Naive B cell (primary cell): ENCODE measurements at places on chromosomes 1 and 21. TPM values are rescaled to one million over a fixed set of nuclear protein-coding genes. Genes with fewer than 3 reads are reported as not detected.

DNA sequence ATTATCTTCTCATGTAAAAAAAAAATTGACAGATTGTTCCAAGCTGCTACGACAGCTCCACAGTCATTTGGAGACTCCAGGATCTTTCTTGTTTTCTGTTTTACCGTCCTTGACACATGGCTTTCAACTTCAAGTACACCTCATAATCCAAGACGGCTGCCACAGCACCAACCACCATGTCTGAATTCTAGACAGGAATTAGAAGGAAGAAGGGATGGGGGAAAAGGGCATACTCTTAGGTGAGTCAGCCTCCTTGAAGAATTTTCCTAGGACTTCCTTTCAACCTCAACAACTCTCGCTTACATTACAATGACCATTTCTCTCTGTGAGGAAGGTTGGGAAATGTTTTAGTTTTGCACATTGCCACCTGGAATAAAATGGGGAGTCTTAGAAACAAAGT lies 110.3 kb upstream of the TNR start:
- no peak for DNase-seq

The CPT2 gene
- 30.3 TPM for polyA plus RNA-seq

The SMCP gene
- not detected for polyA plus RNA-seq

GRCh38 chr1:30725450-30726095 lies 2.2 kb upstream of the MATN1 start:
- DNase-seq, result no peak

GRCh38 chr1:205228093-205228521 lies 361 bp downstream of the TMCC2 start:
- no peak for DNase-seq

DNA sequence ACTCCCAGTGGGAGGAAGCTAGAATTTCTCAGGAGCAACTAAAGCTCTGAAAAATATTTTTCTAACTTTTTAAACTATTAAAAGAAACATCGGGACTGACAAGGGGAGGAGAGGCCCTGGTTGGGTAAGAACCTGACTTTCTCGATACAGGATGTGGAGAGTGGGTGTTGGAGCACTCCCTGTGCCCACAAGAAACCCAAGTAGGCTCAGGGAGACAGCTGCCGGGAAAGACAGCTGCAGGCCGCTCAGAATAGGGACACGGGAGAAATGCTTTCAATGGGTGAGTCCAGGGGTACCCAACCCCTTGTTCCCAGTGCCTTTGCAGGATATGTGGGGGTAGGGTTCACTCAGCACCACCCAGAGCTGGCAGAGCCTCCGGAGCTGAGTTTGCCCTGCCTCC lies 43.6 kb downstream of the PLEKHA6 start:
- DNase-seq, result no peak

GRCh38 chr1:181319907-181320306 lies 163.4 kb upstream of the CACNA1E start:
- no peak for DNase-seq

- DNase-seq, result peak; percentile 56
These were observed at the start of gene TRIM58 for GRCh38 chr1:247857069-247857984. TRIM58 (plus strand) TSS chr1:247857187; CDS start chr1:247857247, 60 bp downstream.

The IGSF9 gene
- polyA plus RNA-seq, result not detected

DNA sequence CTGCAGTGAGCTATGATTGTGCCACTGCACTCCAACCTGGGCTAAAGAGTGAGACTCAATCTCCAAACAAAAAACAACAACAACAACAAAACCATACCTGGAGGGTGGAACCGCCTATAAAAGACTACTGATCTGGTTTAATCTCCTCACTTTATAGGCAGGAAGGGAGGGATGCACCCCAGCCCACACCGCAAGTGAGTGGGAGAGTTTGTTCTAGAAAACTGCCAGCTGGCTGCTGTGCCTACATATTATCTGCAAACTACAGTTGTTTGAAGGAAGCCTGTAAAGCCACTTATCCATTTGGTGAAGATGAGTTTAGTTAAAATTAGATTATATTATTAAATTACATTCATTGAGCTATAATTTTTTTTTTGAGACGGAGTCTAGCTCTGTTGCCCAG lies 9.1 kb upstream of the SRSF10 start:
- no peak for DNase-seq

The LY9 gene
- 149 TPM for polyA plus RNA-seq

The SLC44A5 gene
- 1.5 TPM for polyA plus RNA-seq

- DNase-seq, result peak; percentile 48
These were observed 25.3 kb downstream of the SLC30A7 start for GRCh38 chr1:100921110-100921706.

The CDK18 gene
- polyA plus RNA-seq, result not detected

The GABRD gene
- not detected for polyA plus RNA-seq

GRCh38 chr1:44326821-44327465 lies 28.1 kb downstream of the ERI3 start:
- no peak for DNase-seq

GRCh38 chr1:94413311-94413710 lies 4.9 kb upstream of the ABCD3 start:
- no peak for DNase-seq

GRCh38 chr1:234556245-234556943 lies 53.6 kb downstream of the IRF2BP2 start:
- no peak for DNase-seq

- no peak for DNase-seq
These were observed 51.4 kb upstream of the FAM89A start for GRCh38 chr1:231091415-231091814.

- DNase-seq, result no peak
These were observed 54.5 kb downstream of the HMGB4 start for GRCh38 chr1:33918368-33918767.

DNA sequence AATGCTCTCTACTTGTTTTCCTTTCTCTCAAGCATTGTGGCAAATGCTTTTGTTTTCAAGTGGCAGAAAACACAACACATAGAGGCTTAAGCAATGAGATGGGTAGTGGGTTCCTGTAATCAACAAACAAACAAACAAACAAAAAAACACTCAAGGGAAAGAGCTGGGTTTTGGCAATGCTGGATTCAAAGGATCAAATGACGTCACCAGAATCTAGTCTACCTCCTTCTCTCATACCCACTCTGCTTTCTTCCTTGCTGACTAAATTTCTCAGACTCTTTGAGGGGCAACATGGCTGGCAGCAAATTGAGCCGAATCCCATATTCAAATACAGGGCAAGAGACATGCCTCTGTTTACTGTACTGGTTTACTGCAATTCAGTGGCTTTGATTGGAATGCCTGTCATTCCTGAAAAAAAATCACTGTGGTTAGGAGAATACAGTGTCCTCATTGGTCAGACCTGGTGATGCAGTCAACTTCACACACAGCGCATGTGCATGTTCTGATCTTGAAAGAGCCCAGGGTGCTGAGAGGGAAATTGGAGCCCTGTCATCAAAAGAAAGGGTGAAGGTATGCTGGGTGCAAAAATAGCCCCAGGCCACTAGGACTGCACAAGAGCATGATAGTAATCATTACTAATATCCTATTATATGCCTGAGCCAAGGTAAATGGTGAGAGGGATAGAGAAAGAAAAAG lies 356.2 kb downstream of the KCTD3 start:
- no peak for DNase-seq

The OLIG1 gene
- not detected for polyA plus RNA-seq

- no peak for DNase-seq
These were observed 18.0 kb upstream of the BCAR3 start for GRCh38 chr1:93699503-93700168.

The ESRRG gene
- polyA plus RNA-seq, result not detected

The HHAT gene
- 1.6 TPM for polyA plus RNA-seq

The PHTF1 gene
- 10.4 TPM for polyA plus RNA-seq

DNA sequence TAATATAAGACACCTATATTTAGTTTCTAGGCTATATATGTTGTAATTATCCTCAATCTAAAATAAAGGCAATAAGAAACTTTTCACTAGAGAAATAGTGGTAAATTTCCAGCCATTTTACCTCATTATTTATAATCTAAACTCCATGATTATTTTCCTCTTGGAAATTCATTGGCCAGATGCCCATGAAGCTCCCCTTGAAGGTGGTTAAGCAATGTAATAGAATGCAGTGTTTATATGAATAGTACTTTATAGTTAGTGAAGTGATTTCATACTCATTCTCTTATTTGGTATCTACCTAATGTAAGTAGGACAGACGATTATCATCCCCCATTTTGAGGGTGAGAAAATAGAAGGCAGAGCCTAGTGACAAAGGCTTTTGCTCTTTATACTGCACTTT lies 26.5 kb downstream of the NFYC start:
- DNase-seq, result no peak

The AQP10 gene
- 0.13 TPM for polyA plus RNA-seq

DNA sequence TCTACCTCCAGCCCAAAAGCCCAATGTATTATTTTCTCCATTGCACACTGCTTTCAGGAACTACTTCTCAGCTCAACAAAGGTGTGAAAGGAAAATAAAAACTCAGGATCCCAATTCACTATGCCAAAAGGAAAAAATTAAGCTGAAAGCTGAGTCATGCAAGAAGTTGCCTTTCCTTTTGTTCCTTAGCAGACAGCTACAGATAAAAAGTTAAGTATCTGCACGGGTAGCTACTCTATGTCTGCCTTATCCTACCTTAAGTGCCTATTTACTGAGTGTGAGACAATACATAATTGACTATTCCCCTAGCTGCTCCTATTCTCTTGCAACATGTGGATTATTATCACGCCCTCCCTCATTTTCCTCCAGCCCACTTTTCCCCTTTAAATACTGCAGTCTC lies 84.1 kb downstream of the ADCY10 start:
- no peak for DNase-seq

DNA sequence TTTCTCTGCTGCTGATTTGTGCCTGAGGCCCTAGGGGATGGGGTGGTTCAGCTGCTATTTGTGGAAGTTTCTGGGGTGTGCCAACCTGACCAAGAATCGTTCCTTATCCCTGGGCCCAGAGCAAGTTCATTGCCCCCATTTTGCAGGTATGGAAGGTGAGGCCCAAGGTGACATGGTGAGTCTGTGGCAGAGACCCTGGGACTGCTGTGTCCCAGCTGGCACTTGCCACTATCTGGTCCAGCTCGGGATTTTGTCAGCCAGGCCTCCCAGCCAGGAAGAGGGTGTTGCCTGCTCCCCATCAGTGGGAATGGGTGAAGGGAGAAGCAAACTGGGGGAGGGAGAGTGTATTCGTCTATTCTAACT lies 18.9 kb upstream of the LRP8 start:
- no peak for DNase-seq

The EXTL1 gene
- polyA plus RNA-seq, result not detected
